ENCODE measurements at places on chromosomes 5 and 9.

- no peak for DNase-seq
Observed at GRCh38 chr9:86329649-86330048, 24.6 kb downstream of the TUT7 start.

GRCh38 chr5:111366388-111366787 lies 142.2 kb downstream of the CAMK4 start:
- no peak for DNase-seq

DNA sequence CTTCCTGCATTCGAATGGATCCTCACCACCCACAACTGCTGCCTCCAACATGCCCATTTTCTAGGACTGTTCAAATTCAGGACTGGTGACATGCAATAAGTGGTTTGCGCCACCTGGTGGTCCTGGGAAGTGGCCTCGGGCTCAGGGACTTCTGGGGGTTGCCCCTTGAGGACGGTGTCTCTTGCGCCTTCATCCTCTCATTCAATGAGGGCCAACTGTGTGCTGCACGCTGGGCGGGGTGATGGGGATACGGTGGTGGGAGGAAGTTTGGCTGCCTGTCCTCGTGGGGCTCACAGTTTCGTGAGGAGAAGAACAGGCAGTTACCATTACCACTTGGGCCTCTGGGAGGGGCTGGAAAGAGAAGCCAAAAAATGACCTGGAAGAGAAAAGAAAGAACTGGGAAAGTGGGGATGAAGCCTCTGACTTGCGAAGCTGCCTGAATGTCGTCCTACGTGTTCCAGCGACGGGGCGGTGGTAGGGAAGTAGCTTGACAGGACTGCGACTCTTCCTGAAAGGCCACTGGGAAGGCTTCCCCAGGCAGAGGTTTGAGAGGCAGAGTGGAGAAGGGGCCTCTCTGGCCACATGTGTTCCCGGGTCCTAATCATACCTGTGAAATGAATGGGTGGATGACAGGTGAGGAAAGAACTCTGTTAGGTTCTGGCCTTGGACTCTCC lies 49.0 kb downstream of the PSD2 start:
- DNase-seq: peak; percentile 57

GRCh38 chr5:181189962-181190710 lies 14.9 kb downstream of the TRIM7 start:
- no peak for DNase-seq

- no peak for DNase-seq
Observed at GRCh38 chr9:131823701-131824146, 83.8 kb upstream of the RAPGEF1 start.

DNA sequence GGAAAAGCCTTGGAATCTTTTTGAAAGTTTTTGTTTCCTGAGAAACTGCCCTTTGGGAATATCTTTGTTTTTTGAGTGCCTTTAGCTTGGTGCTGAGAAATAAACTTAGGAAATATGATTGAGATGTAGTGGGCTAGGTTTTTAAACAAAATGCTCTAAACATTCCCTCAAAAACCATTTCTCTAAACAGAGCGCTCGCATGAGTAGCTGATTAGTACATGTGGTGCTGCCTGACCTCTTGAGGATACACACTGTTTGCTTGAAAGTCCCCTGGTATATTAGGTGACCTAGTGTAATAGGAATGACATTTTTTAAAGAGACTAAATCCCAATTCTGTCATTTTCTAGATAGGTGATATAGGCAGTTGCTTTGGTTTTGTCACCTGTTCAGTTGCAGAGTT lies 132.3 kb downstream of the ADAMTSL1 start:
- DNase-seq: no peak

DNA sequence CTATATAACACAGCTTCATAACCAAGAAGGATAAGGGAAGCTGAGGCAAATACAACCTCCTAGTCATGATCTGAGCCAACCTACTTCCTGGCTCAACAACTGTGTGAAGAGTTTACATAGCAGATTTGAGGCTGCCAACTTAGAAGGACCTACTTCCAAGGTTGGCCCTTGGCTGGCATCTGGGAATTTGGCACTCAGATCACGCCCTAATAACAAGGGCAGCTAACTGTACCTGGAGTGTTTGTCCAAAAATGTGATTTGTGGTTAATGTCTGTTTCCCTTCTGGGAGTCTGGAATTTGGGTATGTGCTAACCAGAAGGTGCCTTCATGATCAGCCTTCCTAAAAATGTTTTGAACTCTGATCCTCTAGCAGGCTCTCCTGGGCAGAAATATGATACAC lies 287.2 kb downstream of the CAAP1 start:
- DNase-seq: no peak

DNA sequence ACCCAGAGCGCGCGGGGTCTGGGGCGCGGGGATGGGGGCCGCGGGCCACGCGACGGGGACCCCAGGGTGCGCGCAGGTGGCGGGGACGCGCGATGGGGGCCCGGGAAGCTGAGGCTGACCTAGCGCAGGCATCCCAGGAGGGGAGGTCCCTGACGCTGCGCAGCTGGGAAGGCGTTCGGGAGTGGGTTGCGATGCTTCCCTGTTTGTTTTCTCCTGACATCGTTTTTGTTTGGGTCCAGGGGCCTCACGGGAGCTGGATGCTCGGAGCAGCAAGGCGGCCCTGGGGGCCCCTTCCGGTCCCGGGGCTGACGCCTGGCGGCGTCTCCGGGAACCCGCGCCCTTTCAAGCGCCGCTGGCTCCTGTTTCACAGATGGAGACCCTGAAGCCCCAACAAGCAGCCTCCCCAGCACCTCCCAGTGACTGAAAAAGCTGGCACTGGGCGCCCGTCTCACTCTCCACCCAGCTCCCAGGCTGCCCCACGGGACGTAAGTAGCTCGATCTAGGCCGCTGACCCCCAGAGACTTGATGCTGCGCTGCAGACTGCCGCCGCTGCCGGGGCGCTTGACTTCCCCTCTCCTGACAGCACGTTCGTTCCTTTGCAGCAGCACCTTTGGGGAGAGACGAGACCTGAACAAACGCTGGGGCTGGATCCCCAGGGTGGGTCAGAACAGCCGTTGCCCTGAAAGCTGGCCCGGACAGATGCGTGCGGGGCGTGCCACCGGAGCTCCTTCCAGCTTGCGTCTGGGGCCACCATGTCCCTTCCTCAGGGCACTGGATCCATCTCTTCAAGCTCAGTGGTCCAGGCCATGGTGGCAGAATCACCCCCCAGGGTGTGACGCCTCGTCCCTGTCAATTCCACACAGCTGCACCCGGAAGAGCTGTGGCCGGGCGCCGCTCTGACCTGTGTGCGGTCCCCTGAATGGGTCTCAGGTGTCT lies 593 bp downstream of the BRD3OS start:
- DNase-seq: no peak

DNA sequence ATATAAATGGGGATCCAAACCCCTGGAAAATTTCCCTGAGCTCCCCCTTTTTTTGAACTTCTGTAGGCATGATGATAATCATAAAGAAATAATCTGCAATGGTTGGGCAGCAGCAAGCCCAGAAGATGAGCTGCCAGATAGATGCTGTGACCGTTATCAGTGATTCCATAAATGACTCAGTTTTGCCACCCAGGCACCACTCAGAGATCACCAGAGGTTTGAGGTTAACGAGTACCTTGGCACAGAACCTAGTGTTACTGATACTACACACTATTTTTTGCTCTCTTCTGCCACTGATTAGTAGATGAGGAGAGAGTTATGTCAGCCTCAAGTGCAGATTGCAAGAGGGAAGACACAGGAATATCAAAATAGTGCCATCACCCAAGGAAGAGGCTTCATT lies 199.3 kb upstream of the PTGER4 start:
- DNase-seq: no peak

- DNase-seq: no peak
Observed at GRCh38 chr9:95311961-95312360, 5.5 kb downstream of the FANCC start.

- DNase-seq: no peak
Observed at GRCh38 chr5:79619854-79620253, 7.6 kb downstream of the TENT2 start.

GRCh38 chr9:114501796-114502682 lies 3.2 kb downstream of the WHRN start:
- DNase-seq: peak; percentile 41

DNA sequence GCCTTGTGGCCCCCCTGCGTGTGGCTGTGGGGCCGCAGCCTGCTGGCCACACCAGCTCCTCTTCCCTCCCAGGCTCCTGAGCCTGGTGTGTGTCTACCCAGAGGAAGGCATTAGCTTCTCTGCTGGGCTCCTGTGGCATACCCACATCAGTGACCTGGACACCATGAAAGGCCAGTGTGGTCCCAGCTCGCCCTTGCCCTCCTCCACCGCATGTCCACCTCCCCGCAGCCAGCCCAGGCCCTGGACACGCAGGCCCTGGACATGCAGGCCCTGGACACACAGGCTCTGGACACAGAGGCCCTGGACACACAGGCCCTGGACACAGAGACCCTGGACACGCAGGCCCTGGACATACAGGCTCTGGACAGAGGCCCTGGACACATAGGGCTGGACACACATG lies 153.4 kb upstream of the PPP1R26 start:
- DNase-seq: no peak

DNA sequence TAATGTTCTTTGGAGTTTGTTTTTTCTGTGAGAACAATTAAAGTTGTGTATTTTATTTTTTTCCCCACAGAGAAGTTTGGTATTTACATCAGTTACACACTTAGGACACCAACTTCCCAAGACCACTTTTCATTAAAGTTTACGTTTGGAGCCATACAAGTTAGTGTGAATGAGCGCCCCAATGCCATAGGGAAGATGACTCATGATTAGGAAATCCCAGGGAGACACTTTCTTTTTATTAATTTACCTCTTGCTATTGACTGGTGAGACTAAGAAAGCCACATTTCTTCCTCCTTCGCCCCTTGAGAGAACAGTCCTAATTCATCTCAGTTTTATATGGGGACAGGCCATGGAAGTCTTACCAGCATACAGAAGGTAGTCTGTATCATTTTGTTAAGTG lies 57.1 kb downstream of the EDIL3 start:
- no peak for DNase-seq

GRCh38 chr5:124764992-124765611 lies 18.7 kb upstream of the ZNF608 start:
- DNase-seq: no peak

- no peak for DNase-seq
Observed at GRCh38 chr5:128397876-128398275, 140.2 kb downstream of the FBN2 start.

DNA sequence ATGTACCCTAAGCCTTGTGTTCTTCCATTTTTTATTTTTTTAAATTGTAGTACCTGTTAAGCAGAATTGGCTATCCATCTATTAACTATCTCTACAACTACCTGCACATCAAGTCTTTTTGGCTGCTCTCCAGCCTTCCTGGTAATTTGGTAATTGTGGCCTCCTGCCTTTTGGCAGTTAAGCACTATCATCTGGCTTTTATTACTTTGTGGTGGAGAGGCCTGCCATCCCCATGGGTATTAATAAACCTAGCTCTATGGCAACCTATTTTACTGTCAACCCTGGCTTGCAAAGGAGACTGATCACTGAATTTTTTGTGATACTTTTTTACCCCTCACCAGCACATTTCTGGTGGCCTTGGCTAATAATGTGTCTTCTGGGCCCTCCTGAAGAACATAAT lies 20.5 kb downstream of the SELENOP start:
- DNase-seq: no peak

DNA sequence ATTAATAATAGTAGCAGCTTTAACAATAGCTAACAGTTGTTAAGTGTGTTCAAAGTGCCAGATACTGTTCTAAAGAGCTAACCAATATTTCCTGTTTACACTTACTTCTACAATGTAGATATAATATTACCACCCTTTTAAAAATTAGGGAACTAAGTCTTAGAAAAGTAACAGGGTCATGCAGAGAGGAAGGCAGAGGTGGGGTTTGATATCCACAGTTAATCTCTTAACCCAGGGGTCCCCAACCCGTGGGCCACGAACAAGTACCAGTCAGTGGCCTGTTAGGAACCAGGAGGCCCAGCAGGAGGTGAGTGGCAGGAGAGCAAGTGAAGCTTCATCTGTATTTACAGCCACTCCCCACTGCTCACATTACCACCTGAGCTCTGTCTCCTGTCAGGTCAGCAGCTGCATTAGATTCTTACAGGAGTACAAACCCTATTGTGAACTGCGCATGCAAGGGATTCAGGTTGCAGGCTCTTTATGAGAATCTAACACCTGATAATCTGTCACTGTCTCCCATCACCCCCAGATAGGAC lies 89.1 kb downstream of the ACTL7B start:
- DNase-seq: no peak

DNA sequence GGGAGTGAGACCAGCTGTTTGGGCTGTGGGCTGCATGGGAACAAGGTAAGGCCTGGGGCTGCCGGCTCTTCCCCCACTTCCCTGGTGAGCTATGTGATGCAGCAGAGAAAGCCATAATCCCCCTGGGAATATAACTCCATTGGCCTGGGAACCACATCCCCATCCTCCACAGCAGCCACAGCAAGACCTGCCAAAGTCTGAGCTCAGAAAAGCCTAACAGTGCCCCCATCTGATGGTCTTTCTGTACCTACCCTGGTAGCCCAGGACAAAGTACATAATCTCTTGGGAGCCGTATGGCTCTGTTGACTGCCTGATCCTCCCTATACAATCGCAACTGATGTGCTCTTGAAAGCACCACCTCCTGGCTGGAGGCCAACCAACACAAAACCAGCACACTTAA lies 432.6 kb downstream of the CDH18 start:
- DNase-seq: no peak

DNA sequence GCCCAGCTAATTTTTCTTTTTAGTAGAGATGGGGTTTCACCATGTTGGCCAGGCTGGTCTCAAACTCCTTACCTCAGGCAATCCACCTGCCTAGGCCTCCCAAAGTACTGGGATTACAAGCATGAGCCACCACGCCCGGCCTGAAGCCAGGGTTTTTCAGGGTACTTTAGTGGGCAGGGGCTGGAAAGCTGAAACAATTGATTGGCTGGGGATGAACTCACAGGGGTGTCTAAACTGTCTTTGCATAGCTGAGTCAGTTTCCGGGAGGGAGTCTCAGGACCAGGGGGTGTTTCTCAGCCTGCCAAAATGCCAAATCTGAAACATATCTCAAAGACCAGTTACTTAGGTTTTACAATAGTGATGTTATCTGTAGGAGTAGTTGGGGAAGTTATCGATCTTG lies 46.1 kb downstream of the PRUNE2 start:
- DNase-seq: no peak

DNA sequence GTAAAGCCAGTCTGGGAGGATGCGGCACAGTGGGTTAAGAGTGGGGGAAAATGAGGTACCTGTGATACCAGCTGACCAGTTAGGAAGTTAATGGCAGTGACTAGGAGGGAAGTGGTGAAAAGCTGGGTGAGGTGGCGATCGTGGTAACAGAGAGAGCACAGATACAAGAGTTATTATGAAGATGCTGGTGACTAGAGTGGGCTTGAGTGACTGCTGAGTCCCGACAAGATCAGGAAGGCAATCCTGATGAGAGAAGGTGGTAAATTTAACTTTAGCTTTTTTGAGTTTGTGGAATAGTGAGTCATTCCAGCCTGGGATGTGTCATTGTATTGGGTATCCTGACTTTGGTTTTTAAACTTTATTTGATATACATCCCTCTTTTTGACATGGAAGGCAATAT lies 38.8 kb downstream of the CMYA5 start:
- DNase-seq: no peak

DNA sequence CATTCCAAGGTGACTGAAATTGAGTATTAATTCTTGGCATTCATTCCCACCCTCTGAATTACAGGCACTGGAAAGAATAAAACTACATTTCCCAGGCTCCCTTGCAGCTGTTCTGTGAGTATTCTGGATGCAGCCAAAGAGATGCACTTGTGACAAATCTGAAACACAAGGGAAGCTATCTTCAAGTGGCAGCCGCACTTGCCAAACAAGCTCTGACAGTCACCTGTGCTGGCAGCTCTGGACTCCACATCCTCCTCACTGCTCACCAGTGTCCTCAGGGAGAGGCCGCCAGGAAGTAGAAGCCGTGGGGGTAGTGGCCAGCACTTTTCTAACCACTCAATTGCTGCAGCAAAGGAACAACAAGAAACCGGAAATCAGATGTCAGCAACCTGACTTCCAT lies 275.0 kb downstream of the NR2F1-AS1 start:
- no peak for DNase-seq

Measured in hypothalamus (tissue), 51 donors.